ENCODE measurements at places on chromosomes 2 and 18. TPM values are rescaled to one million over a fixed set of nuclear protein-coding genes. Genes with fewer than 3 reads are reported as not detected.

GRCh38 chr2:217655651-217656050 is 347.1 kb downstream of the TNS1 start:
- H3K27me3 ChIP-seq: no peaks in the 10 kb centered on the region
- H3K4me1 ChIP-seq: no peaks in the 10 kb centered on the region
- no peaks in the 10 kb centered on the region for H3K36me3 ChIP-seq
- H3K27ac ChIP-seq: no peak overlapping the region
- no peak overlapping the region for H3K4me3 ChIP-seq
- DNase-seq: no peak

GRCh38 chr2:10331702-10332401 is 29.1 kb downstream of the HPCAL1 start:
- no peaks in the 10 kb centered on the region for H3K27me3 ChIP-seq
- no peak overlapping the region for H3K4me3 ChIP-seq
- DNase-seq: peak; percentile 76

The WDPCP gene
- total RNA-seq: 20.8 TPM

The RESP18 gene
- total RNA-seq: not detected

The GLI2 gene
- 9.0 TPM for total RNA-seq

GRCh38 chr2:66034467-66034866 is 400.5 kb upstream of the MEIS1 start:
- no peaks in the 10 kb centered on the region for H3K4me1 ChIP-seq
- H3K27me3 ChIP-seq: no peaks in the 10 kb centered on the region
- no peak for DNase-seq
- H3K27ac ChIP-seq: no peak overlapping the region

The GCFC2 gene
- 19.4 TPM for total RNA-seq

The EVX2 gene
- not detected for total RNA-seq

GRCh38 chr2:214648520-214648919 is 161.0 kb downstream of the BARD1 start:
- no peak overlapping the region for H3K4me3 ChIP-seq
- H3K4me1 ChIP-seq: no peaks in the 10 kb centered on the region
- H3K36me3 ChIP-seq: no peaks in the 10 kb centered on the region
- H3K27me3 ChIP-seq: no peaks in the 10 kb centered on the region

The RNF125 gene
- total RNA-seq: 6.7 TPM

DNA sequence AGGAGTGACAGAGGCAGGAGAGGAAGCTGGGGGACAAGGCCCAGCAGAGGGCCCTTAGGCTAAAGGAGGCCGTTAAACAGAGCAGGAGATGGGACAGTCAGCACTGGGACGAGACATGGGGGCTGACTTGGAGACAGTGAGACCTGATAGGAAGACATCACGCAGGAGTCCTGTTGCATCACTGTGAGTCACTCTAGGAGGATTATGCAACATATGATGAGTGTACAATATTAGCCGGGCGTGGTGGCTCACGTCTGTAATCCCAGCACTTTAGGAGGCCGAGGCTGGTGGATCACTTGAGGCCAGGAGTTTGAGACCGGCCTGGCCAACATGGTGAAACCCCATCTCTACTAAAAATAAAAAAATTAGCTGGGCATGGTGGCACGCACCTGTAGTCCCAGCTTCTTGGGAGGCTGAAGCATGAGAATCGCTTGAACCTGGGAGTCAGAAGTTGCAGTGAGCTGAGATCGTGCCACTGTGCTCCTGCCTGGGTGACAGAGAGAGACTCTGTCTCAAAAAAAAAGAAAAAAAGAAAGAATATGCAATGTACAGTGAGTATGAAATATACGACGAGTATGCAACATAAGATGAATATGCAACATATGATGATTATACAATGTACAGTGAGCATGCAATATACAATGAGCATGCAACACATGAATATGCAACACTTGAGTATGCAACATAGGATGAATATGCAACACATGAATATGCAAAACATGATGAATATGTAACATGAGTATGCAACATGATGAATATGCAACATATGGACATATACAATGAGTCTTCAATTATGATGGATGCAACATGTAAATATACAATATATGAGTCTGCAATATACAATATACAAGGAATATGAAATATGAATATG is 83.3 kb upstream of the ID2 start:
- DNase-seq: no peak
- H3K27me3 ChIP-seq: no peaks in the 10 kb centered on the region
- no peak overlapping the region for H3K27ac ChIP-seq
- H3K36me3 ChIP-seq: no peaks in the 10 kb centered on the region

- no peaks in the 10 kb centered on the region for H3K27me3 ChIP-seq
- H3K36me3 ChIP-seq: no peaks in the 10 kb centered on the region
- H3K4me1 ChIP-seq: peaks cover 5% of the 10 kb centered on the region
Measured at GRCh38 chr2:9423922-9424272, 443 bp downstream of the CPSF3 start.

DNA sequence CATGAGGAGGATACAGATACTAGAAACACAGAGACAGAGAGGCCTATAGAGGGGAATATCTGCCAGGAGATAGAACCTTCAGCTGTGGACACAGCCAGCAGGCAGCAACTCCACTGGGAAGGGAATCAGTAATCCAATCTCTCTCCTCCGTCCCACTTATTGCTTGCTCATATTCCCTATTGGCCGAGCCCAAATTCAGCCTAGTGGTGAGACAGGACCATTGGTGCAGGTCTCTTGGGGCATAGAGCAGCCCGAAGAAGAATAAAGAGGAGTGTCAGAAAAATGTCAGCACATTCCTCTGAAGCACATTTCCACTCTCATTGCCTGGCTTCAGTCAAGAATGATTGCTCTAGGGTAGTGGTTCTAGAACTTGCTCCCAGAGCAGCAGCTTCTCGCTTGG is 1091.5 kb upstream of the GYPC start:
- H3K36me3 ChIP-seq: no peaks in the 10 kb centered on the region
- no peak overlapping the region for H3K4me3 ChIP-seq
- H3K27ac ChIP-seq: no peak overlapping the region

- no peak overlapping the region for H3K4me3 ChIP-seq
- H3K36me3 ChIP-seq: no peaks in the 10 kb centered on the region
- H3K4me1 ChIP-seq: no peaks in the 10 kb centered on the region
- no peaks in the 10 kb centered on the region for H3K27me3 ChIP-seq
Measured at GRCh38 chr18:61096226-61096625, 237.0 kb upstream of the CDH20 start.

DNA sequence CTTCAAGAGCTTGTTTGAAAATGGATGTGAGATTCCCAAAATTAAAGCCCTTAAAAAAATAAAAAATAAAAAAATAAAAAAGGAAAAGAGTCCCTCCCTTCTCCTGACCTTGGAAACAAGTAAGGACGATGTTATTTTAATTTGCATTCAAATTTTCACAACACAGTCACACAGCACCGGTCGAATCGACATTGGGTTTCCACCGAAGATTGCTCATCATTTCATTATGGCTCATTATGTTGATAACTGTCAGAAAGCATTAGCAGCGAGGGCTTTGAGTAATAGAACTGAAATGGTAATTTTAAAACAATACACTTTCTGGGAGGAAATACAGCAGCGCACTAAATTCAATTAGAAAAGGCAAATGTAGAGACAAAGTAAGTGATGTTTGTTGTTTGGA is 78.7 kb downstream of the EPHA4 start:
- no peak overlapping the region for H3K4me3 ChIP-seq
- H3K27ac ChIP-seq: no peak overlapping the region
- H3K36me3 ChIP-seq: no peaks in the 10 kb centered on the region
- H3K4me1 ChIP-seq: no peaks in the 10 kb centered on the region
- no peaks in the 10 kb centered on the region for H3K27me3 ChIP-seq

- no peaks in the 10 kb centered on the region for H3K4me1 ChIP-seq
- no peak overlapping the region for H3K4me3 ChIP-seq
- no peak overlapping the region for H3K27ac ChIP-seq
Measured at GRCh38 chr2:15521641-15522181, 39.4 kb downstream of the NBAS start.

GRCh38 chr2:207334624-207335371 is 169.1 kb upstream of the KLF7 start:
- no peaks in the 10 kb centered on the region for H3K36me3 ChIP-seq
- no peaks in the 10 kb centered on the region for H3K4me1 ChIP-seq
- no peaks in the 10 kb centered on the region for H3K27me3 ChIP-seq
- peak overlapping the region; percentile 31 for H3K4me3 ChIP-seq
- peak; percentile 84 for DNase-seq

DNA sequence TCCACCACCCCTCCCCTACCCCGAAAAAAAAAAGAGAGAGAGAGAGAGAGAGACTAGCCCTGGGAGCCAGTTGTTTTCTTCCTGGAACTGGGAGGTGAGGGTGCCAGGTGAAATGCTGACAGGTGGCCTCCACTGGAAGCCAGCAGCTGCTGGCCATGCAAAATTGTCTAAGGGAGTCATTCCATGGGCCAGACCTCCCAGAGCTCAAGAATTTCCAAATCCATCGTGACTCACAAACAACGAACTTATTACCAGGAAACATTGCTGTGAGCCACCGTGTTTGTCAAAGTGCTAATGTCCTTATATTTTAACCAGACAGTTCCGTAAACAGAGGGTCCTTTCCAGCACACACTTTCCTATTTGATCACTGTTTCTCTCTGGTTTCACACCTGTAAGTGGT is 68.5 kb upstream of the PID1 start:
- H3K27me3 ChIP-seq: no peaks in the 10 kb centered on the region
- no peak overlapping the region for H3K4me3 ChIP-seq
- no peaks in the 10 kb centered on the region for H3K36me3 ChIP-seq
- no peak for DNase-seq
- no peaks in the 10 kb centered on the region for H3K4me1 ChIP-seq
- H3K27ac ChIP-seq: no peak overlapping the region

DNA sequence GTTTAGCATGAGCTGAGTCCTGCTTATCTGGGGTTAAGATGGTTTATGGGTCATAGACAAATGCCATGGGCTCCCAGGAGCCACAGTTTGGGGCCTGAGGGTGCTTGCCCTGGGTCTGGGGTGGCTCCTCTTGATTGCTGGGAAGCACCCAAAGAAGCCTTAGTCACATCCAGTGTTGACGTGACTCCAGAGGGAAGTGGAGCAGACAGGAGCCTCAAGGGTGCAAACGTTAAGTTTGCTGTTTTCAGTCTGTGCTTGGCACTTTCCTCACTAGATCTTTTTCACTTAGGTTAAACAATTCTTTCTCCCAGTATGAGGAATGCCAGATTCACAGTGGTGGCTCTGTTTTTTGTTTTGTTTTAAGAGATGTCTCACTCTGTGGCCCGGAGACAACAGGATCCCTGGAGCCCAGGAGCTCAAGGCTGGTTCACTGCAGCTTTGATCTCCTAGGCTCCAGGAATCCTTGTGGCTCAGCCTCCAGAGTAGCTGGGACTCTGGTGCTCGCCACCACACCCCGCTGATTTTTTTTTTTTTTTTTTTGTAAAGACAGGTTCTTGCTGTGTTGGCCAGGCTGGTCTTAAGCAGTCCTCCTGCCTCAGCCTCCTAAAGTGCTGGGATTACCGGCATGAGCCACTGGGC is 251.3 kb downstream of the FAM210A start:
- no peaks in the 10 kb centered on the region for H3K36me3 ChIP-seq
- DNase-seq: no peak
- no peak overlapping the region for H3K4me3 ChIP-seq
- H3K27me3 ChIP-seq: no peaks in the 10 kb centered on the region

DNA sequence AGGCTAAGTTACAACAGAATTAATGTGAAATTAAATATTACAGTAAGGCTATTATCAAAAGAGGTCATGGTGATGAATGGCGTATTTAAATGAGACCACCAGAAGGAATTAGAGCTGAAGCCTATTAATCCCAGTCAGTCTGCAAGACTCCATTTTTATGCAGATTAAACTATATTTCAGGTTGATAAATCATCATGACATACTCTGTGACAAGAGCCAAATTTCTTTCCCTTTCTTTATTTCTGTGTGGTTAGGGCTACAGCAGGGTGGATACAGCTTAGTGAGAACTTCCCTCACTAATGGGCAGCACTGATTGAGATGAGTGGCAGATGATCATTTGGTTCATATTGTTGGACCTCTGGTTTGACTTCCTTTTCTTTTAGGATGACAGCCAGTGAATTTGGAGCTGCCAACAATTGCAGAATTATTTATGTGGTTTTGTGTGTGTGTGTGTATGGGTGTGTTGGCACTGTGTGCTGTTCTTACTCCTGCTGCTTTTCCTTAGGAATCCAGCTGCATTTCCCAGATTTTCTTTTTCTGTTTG is 481.3 kb downstream of the PIK3C3 start:
- no peak for DNase-seq
- H3K4me3 ChIP-seq: no peak overlapping the region
- H3K36me3 ChIP-seq: no peaks in the 10 kb centered on the region
- no peak overlapping the region for H3K27ac ChIP-seq
- H3K27me3 ChIP-seq: no peaks in the 10 kb centered on the region
- H3K4me1 ChIP-seq: no peaks in the 10 kb centered on the region

The SALL3 gene
- total RNA-seq: 0.06 TPM

DNA sequence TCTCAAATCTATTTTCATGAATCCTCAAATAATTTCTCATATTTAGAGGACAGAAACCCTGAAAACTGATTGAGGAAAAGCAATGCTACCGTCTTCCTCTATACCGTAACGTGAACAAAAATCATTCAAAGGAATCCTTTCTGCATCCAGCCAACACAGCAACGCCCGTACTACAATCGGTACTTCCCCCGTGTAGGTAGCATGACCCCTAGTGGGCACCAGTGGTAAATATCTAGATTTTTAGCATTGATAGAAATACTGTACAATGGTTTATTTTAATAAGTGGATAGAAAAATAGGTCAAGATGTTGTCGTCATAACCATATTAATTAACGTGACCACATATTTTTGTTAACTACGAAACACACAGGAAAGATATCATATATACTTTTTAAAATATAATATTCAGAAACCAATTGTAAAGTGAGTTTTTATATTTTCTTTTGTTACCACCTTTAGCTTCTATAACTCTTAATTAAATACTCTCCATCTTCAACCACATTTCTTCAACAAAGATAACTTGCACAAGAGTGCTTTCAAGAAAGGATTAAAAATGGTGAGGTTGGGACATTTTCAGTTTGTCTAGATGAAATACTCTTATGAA is 194.1 kb downstream of the SS18 start:
- no peaks in the 10 kb centered on the region for H3K27me3 ChIP-seq
- no peak overlapping the region for H3K27ac ChIP-seq
- no peak overlapping the region for H3K4me3 ChIP-seq
- DNase-seq: no peak

DNA sequence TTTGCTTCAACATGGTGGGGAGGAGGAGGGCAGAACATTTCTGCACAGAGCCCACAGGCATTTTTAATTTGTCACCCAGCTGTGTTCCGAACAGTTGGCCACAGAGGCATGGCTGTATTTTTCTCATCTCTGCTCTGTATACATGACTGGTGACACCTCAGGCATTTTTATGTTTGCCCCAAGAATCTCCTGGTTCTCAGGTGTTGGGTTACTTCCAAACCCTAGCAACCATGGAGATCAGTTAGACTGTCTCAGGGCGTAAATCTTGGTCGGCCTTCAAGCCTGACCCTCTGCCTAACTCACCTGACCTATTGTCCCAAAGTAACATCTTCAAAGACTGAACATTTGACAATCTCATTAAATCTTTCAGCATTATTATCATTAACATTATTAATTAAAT is 100.0 kb downstream of the ABCA12 start:
- H3K27me3 ChIP-seq: no peaks in the 10 kb centered on the region
- H3K4me3 ChIP-seq: no peak overlapping the region
- DNase-seq: no peak
- no peaks in the 10 kb centered on the region for H3K36me3 ChIP-seq
- H3K27ac ChIP-seq: no peak overlapping the region
- no peaks in the 10 kb centered on the region for H3K4me1 ChIP-seq

Data from aorta (tissue), 5 donors.